ENCODE measurements at places on chromosomes 11 and 22.

DNA sequence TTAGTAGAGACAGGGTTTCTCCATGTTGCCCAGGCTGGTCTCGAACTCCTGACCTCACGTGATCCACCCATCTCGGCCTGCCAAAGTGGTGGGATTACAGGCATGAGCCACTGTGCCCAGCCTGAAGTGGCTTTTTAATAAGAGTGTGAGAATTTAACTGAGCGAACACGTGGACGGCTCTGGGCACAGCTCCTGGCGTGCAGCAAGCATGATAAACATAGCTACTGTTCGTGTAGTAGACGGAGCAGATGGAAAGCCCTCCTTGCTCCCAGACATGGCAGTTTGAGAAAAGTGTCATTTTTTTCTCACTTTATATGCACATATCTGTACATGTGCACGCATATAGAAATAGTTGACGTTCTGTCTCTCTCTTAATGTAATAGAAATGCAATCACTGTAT lies 7.0 kb downstream of the EMID1 start:
- DNase-seq: no peak

DNA sequence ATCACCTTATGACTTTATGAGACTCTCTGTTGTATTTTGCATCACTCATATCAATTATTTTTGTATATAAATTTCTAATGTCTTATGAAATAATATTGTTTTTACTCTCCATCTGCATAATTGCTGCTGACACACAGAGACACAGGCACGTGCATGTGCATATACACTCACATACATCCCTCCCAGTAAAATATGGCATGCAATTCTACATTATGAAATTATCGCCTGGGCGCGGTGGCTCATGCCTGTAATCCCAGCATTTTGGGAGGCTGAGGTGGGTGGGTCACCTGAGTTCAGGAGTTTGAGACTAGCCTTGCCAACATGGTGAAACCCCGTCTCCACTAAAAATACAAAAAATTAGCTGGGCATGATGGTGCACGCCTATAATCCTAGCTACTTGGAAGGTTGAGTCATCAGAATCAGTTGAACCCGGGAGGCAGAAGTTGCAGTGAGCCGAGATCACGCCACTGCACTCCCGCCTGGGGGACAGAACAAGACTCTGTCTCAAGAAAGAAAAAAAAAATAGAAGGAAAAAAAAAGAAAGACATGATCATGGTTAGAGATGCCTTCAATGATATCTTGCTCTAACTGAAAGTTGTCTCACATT lies 96.7 kb upstream of the LUZP2 start:
- DNase-seq: no peak

GRCh38 chr11:70251659-70252321 lies 18.7 kb upstream of the PPFIA1 start:
- no peak for DNase-seq

GRCh38 chr11:120385110-120385509 lies 48.9 kb downstream of the ARHGEF12 start:
- DNase-seq: no peak

DNA sequence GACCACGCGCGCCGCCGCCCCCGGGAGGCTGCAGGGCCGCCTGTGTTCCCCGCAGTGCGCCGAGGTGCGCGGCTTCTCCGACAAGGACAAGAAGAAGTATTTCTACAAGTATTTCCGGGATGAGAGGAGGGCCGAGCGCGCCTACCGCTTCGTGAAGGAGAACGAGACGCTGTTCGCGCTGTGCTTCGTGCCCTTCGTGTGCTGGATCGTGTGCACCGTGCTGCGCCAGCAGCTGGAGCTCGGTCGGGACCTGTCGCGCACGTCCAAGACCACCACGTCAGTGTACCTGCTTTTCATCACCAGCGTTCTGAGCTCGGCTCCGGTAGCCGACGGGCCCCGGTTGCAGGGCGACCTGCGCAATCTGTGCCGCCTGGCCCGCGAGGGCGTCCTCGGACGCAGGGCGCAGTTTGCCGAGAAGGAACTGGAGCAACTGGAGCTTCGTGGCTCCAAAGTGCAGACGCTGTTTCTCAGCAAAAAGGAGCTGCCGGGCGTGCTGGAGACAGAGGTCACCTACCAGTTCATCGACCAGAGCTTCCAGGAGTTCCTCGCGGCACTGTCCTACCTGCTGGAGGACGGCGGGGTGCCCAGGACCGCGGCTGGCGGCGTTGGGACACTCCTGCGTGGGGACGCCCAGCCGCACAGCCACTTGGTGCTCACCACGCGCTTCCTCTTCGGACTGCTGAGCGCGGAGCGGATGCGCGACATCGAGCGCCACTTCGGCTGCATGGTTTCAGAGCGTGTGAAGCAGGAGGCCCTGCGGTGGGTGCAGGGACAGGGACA lies 2.7 kb downstream of the NLRP6 start:
- DNase-seq: no peak

DNA sequence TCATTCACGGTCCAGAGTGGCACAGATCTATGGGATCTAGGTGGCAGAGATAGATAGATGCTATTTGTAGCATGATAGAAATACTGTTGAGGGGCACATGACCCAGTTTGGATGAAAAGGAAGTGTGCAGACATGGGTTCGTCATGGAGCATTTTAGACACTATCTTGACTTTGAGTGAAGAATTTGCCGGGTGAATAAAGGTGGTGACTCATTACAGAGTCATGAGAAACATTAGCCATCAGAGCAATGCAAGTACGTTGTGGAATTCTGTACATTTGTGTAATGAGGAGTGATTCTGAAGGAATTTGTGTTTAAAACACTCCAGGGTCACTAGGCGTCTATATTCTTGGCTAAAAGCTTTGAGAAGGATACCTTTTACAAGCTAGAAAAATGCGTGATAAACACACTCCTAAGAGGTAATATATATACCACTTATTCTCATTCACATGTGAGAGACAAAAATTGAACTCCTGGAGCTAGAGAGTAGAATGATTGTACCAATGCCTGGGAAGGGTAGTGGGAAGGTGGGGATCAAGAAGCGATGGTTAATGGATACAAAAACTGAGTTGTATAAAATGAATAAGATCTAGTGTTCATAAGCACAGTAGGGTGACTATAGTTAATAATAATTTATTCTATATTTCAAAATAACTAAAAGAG lies 593.7 kb upstream of the LUZP2 start:
- DNase-seq: no peak

- DNase-seq: no peak
These were observed 1.0 kb upstream of the PLAAT2 start for GRCh38 chr11:63564056-63564774.

GRCh38 chr11:47148270-47148669 lies 28.4 kb downstream of the ARFGAP2 start:
- DNase-seq: no peak

DNA sequence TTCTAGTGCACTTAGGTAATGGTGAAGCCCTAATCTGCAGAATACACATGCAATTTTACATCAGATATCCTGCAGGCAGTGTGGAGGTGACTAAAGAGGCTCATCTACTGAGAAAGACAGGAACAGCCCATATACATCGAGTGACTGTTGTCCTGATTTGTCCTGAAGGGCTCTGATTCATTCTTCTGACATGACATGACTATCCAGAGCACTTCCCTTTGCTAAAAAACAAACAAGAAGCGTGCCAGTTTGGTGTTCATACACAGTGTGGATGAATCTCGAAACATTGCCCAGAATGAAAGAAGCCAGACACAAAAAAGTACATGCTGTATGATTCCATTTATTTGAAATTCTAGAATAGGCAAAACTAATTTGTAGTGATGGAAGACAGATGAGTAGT lies 48.0 kb upstream of the AMPD3 start:
- DNase-seq: no peak

DNA sequence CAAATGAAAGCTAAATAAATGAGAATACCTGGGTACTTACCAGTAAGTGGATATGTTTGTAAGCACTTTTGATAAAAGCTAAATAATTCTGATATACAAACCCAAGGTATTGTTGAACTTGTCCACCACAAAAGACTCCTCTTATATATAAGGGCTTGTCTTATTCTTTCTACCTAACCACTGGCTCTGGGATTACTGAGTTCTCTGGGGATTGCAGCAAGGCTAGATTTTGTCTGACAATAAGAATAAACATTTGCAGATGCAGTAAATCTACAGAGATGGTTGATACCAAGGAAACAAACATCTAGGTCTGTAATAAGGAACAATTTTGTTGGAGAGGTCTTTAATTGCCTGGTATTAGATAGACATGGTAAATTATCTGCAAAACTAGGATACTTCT lies at the start of gene OR51A4:
TSS of gene OR51A4 (minus strand) at position 101 of the 400 bp plus-strand sequence. CDS start 505 bp downstream, outside the sequence.
- no peak for DNase-seq

DNA sequence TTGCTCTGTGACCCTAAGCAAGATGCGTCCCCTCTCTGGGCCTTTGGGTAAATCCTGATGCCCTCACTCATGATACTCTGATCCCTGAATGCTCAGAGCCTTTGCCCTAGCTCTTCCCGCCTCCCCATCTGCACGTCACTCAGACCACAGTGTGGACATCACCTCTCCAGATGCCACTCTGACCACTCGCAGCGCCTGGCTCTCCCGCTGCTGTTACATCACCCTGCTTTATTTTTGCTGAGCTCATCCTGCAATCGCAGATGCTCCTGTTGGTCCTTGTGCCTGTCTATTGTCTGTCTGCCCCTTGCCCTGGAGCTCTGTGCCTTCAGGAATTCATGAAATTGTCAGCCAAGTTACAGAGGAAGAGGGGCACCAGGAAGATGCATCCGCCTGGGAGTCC lies 5.5 kb downstream of the OSM start:
- DNase-seq: no peak

- no peak for DNase-seq
These were observed 520.8 kb downstream of the INSC start for GRCh38 chr11:15635521-15635920.

- DNase-seq: no peak
These were observed 38.7 kb downstream of the SYT13 start for GRCh38 chr11:45247433-45247832.

DNA sequence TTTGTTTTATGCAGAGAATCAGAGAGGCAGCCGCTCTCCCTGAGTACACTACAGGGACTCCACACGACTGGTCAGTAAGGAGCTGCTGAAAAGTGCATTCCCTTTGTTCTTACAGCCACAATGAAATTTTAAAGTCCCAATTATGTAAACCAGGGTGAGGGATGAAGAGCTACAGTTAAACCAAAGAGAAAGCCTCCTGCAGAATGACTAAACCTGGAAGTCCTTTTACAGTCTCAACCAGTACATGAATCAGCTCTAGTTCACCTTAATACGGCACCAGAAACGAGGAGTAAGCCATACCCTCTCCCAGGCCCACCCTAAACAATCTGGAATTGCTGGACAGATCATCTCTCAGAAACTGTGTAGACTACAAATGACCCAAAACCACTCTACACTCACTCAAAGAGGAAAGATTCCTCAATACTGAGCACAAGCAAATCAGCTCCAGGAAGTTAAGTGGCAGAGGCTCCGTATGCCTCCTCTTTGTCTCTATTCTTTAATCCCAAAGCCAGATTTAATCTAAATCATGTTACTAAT lies 113.1 kb downstream of the RBFOX2 start:
- DNase-seq: no peak

- DNase-seq: no peak
These were observed 98.2 kb downstream of the INSC start for GRCh38 chr11:15212876-15213275.

DNA sequence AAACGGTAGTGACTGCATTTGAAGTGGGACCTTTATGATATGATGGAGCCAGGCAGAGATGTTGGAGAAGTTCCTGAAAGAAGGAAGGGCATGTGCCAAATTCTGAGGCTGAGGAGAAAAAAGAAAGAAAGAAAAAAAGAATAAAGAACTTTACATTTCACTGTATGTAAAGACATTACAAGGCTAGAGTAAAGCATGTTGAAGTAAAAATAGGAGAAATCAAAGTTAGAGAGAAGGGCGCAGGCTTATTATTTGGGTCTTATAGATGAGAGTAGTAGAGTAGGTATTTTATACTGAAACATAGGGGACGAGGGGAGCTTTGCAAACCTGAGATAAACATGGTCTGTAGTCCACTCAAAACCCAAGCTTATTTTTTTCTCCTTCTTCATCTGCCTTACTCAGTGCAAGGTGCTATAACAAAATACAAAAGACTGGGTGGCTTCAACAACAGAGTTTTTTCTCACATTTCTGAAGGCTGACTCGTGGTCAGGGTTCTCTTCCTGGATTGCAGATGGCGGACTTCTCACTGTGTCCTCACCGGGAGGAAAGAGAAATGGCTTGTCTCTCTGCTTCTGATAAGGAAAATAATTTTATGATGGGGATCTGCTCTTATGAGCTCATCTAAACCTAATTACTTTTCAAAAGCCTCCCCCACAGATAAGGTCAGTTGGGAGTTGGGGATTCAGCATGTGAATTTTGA lies 2.7 kb downstream of the HBG1 start:
- DNase-seq: no peak

GRCh38 chr11:5307256-5308019 lies 5.7 kb upstream of the OR51B4 start:
- DNase-seq: no peak

- no peak for DNase-seq
These were observed 27.2 kb downstream of the IGSF9B start for GRCh38 chr11:133929401-133930052.

GRCh38 chr11:128666397-128666796 lies 27.5 kb upstream of the FLI1 start:
- DNase-seq: no peak

DNA sequence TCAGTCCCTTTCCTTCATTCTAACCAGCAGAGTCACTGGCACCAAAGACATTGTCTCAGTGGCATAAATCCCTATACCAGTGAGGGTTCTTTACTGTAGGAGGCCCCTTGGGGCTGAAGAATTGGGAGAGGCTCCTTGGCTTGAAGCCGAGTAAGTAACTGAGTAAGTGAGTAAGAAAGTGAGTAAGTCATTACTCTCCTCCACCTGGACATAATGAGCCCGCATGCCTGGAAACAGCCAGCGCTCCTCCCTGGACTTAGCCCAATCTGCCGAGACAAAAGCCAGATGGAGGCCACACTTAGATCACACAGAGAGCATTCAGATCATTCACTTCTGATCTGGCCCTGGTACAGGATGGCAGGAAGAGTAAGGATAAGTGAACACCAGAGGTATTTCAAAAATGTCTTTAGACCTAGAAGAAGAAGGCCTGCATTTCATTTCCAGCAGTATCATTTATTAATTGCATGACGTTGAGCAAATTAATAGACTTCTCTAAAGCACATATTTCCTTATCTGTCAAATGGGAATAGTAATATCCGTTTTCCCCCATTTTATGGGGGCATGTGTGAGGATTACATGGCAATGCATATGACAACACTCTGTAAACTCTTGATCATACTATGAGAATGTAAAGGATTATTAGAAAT lies 8.2 kb upstream of the MICAL3 start:
- DNase-seq: no peak

DNA sequence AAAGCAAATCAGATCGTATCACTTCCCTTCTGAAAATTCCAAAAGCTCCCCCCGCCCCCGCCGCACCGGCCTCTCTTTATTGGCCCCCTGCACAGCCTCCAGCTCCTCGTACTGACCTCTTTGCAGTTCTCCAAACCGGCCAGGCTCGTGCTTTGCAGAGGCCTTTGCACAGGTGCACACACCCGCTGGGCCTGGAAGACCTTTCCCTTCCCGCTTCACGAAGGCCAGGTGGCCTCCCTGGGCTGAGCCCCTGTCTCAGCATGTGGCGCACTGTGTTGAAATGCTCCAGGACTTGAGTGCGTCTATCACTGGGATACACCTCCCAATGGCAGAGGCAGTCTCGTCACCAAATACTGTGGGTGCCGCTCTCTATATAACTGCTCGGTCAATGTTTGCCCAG lies 13.2 kb upstream of the ADA2 start:
- no peak for DNase-seq

GRCh38 chr22:31230871-31231621 lies 18.9 kb downstream of the LIMK2 start:
- no peak for DNase-seq

GRCh38 chr11:46710821-46711269 lies 8.2 kb upstream of the F2 start:
- no peak for DNase-seq

Data from stimulated activated CD4-positive, alpha-beta T cell treated with anti-CD3 and anti-CD28 coated beads, Interleukin-12 subunit alpha, Interleukin-12 subunit beta, amount 100 ng/mL, for 48 hours (primary cell).